ENCODE measurements at places on chromosomes 3 and 15.

- no peak for DNase-seq
These were observed 51.4 kb downstream of the FLNB start for GRCh38 chr3:58059349-58060321.

DNA sequence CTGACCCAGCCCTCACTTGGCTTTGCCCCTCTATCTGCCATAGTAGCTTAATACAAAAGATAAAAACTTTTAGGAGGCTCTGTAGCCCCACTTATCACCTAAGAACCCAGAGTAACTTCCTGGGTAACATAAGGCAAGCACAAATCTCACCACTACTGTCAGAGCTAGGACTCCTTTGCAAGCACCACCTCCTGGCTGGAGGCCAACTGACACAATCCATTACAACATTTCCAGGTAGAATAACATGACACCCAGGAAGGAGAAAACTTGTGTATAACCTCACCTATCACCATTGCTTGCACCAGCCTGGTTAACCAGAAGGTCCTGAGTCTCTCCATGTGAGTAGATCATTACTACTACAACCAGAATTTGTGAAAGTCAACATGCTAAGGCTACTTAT, 230.0 kb downstream of the TUSC7 start:
- no peak for DNase-seq

GRCh38 chr3:121943431-121943830, 49.2 kb downstream of the SLC15A2 start:
- DNase-seq = no peak

DNA sequence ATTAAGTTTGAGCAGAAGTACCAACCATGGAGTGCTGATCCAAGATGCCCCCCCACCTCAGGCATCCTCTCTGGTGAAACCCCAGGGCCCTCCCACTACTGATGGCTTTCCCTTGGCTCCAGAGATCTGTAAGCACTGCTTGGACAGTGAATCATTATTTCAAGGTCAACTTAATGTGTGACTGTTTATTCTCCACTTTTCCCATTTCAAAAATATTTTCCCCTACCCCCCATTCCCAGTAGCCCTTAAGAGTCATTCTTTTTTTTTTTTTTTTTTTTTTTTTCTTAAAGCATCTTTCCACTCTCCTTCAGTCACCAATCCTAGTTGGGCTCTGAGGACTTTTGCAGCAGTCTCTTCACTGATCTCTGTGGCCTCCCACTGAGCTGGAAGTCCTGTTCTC, 82.6 kb downstream of the PCCB start:
- DNase-seq = no peak

- no peak for DNase-seq
These were observed 2.0 kb downstream of the KLHL6 start for GRCh38 chr3:183553334-183554026.

GRCh38 chr3:73815966-73816365, 191.2 kb upstream of the PDZRN3 start:
- no peak for DNase-seq

DNA sequence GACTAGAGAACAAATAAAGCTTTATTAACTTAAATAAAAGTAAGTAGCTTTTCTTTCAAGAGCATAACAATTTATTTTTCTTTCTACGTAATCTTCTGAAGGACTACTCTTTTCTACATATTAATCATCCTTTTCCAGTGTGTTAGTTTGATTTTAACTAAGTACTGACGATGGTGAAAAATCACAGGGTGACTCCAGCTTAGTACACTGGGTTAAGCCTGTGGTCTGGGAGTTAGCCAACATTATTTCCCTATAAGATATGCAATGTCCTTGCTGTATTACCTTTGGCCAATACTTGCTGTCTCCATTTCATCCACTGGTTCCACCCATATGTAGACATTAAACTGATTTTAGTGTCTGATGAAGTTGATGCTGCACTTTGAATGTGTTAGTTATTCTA, 508.6 kb upstream of the SUCLG2 start:
- DNase-seq = no peak
